ENCODE measurements at places on chromosomes 3 and 15.

- no peak for DNase-seq
Observed at GRCh38 chr3:127448161-127448561, 142.4 kb downstream of the TPRA1 start.

GRCh38 chr3:134364061-134364935 is 9.9 kb downstream of the AMOTL2 start:
- DNase-seq, result no peak

DNA sequence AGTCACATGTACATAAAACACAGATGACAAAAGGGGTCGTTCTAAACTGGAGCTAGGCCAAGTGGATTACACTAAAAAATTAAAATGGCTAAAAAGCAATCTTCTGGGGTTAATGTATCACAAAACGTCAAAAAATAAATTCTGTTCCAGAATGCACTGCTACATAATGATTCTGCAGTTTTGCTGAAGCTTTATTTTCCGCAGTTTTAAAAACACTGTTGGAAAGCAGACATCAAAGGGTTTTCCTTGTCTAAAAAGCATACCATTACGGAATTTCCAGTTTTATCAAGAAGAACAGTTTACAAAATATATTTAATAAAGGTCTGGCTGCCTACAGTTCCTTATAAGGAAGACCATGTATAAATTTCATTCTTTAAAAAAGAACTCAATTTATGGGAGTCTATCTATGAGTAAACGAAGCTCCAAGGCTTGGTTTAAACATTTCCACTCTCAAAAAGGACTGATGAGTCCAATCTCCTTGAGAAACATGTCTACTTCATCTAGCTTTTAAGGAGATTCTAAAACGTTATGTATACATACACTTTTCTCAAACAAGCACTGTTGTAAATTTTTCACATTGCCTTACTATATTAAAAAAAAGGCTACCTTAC is 1.3 kb downstream of the DMXL2 start:
- DNase-seq, result no peak

GRCh38 chr15:68808770-68809169 is 11.9 kb downstream of the ANP32A start:
- DNase-seq, result no peak
